ENCODE measurements at places on chromosomes 11 and 22.

- DNase-seq = no peak
Measured at GRCh38 chr22:42970029-42970428, 44.9 kb downstream of the PACSIN2 start.

DNA sequence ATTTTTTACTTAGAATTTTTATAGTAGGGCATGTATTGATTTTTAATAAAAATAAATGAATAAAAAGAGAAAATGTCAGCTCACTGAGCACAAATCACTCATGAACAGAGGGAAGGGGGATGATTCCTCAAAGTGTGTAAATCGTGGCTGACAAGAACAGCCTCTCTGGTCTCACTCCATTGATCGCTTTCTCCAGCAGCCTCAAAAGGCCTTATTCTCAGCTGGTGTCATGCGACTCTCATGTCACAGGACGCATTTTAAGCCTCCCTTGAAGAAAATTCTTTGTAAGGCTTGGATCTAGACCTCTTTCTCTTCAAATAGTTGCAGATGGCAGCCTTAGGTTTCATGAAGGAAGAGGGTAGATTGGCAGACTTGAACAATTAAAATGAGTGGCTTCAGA is 33.9 kb upstream of the SLC5A12 start:
- peak; percentile 49 for DNase-seq

DNA sequence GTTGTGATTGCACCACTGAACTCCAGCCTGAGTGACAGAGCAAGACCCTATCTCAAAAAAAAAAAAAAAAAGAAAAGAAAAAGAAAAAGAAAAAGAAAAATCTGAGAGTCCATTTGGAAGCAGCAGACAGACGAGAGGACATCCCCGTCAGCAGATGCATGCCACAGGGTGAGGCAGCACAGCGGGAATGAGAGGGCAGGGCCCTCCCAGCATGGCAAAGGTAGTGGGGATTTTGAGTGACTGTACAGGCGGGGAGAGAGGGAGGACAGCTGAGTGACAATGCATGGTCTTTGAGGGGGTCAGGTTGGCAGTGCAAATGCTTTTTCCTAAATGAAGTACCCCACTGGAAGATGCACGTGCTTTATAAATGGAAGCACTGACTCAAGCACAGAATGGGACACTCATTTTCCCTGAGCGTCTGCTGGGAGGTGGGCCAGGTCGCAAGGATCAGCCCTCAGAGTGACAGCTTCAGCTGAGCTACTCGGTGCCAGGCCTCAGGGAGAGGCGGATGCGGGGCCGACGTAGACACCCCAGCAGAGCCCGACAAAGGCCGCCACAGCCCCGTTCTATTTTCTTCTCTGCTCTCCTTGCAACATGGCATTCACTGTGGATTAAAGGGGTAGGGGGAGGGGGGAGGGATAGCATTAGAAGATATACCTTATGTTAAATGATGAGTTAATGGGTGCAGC is 113.5 kb downstream of the SHANK2 start:
- no peak for DNase-seq

- DNase-seq = no peak
Measured at GRCh38 chr11:10493041-10493663, 38.1 kb downstream of the AMPD3 start.

- no peak for DNase-seq
Measured at GRCh38 chr11:23284631-23285030, 424.4 kb upstream of the CCDC179 start.

GRCh38 chr22:30371981-30372380 is 15.2 kb downstream of the CCDC157 start:
- DNase-seq = no peak

DNA sequence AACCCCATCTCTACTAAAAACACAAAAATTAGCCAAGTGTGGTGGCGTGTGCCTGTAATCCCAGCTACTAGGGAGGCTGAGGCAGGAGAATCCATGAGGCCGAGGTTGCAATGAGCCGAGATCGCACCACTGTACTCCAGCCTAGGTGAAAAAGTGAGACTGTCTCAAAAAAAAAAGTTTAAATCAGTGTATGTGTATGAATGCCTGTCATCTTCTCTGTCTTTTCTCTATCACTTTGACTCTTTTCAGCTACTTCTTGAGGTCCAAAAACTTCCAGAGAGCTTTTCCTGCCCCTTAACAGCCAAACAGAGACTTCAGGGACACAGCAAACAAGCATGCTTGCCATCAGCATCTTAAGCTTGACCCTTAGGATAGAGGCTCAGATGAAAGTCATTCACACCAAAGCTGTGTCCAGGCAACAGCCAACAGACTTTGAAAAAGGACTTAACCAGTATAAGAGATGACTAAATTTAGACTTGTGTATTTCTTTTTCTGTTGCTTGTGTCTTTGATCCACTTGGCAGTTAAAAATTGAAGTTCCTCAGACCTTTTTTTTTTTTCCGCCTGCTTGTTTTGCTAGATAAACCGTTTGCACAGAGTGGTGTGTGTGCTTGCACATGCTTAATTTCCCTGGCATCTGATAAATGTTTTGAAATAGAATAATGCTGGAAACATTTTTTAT is 151.9 kb downstream of the DBX1 start:
- DNase-seq = no peak

DNA sequence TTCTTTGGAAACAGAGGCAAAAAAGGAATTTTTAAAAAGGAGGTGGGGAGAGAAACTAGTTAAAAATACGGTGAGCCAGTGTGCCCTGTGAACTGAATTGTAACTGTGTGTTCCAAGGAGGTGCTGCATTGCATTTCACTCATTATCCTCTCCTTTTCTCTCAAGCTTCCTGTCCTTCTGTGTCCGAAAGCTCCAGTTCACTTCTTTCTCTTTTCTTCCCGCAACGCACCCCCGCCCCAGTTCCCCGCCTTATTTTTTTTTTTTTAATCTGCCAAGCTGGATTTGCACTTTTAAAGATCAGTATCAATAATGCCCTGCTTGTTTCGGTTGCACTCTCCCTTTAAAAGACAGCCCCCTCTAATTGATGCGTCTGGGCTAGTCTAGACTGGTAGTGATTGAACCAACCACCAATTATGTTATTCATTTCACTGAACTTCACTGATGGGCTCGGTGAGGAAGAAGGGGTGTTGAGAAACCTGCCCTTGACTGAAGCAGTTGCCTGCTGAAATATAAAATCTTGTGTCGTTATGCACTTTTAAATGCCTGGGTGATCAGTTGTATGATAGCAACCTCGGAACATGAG is 18.5 kb downstream of the BLID start:
- no peak for DNase-seq

GRCh38 chr11:109236696-109237095 is 185.3 kb upstream of the C11orf87 start:
- no peak for DNase-seq

- DNase-seq = no peak
Measured at GRCh38 chr22:29700206-29700899, 19.4 kb upstream of the CABP7 start.

DNA sequence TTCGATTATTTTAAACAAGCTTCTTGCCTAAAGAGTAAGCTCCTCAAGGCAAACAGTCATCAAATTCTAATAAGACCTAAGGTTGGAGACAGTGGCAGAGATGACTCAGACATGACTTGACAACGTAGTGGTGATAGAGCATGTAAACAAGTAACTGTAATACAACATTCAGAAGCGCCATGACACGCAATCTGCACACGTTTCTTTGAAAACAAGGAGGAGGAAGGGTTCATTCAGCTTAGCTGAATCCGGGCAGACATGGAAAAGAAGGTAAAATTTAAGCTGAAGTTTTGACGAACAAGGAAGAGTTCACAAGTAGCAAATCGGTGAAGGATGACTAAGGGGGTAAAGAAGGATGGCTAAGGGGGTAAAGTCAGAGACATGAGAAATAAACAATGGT is 152.4 kb upstream of the ZC3H12C start:
- no peak for DNase-seq

DNA sequence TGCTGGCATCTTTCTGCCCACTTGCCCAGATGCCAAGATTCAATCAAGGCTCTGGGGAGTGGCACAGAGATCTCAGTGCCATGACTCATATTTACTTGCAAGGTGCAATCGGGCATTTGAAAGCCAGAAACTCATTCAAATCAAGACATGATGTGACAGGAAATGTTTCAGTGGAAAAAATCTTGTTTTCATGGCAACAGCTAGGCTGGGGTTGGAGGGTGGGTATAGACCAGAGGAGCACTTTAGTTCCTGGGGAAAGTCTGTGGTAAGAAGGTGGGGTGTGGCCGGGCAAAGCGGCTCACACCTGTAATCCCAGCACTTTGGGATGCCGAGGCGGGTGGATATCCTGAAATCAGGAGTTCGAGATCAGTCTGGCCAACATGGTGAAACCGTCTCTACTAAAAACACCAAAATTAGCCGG is 1.2 kb downstream of the MAJIN start:
- DNase-seq = no peak

DNA sequence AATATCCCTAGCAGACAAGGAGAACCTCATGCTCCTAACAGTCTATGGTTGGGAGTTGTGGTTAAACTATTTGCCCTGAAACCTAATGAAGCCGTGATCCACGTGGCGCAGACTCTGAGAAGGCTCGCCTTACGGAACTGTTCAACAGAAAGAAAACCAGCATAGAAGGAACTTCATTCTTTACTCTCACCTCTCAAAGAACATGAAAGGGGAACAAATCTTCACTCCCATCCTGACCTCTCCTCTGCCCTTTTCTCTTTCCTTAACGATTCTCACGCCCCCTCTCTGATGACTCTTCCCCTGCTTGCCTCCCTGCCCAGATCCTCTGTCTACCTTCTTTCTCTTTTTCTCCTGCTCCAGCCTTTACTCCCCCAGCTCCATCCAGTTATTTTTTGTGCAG is 54.2 kb downstream of the IRAG1 start:
- no peak for DNase-seq

GRCh38 chr11:95512682-95513081 is 276.9 kb downstream of the FAM76B start:
- DNase-seq = no peak

DNA sequence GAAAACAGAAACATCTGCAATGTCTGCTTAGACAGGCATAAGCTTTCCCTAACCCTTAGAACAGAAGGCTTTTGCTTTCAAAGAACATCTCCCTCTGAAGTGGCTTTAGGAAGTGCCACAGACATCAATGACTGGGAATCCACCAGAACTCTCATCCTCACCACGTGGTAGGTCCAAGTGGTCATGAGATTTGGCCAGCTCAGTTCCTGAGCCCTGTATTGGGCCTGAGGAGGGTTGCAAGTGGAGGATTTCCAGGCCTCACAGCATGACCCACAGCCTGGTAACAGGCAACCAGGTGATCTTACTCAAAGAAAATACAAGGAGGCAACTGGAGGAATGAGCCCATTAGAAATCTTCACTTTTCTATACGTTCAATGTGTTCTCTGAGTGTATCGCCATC is 1.6 kb downstream of the CASP1 start:
- DNase-seq = no peak

DNA sequence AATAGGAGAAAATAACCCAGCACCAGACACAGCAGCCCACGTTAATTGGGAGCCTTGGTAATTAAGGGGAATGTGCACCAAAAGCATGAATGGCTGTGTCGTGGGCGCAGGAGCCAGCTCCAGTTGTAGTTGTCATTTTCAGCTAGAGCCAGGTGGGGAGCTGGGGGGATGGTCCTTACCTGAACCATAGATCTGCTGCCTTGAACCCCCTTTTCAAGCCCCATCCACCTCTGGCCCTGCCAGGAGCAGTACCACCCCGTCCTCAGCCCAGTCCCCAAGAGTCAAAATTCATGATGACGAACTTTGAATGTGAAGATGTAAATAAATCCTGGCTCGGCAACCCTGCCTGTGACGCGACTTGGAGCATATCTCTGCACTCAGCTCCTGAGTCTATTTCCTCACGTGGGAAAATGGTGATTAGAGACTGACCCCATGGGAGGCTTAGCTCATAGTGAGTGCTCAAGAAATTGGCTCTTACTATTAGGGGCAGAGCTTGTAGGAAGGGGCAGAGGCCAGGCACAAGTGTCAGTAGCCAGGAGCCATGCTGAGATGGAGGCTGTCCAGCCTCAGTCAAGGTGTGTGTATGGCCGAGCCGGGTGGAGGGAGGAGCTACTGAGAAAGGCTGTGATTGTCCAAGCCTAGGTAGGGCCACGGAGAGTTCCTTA is 794 bp upstream of the FXYD6 start:
- DNase-seq = no peak

DNA sequence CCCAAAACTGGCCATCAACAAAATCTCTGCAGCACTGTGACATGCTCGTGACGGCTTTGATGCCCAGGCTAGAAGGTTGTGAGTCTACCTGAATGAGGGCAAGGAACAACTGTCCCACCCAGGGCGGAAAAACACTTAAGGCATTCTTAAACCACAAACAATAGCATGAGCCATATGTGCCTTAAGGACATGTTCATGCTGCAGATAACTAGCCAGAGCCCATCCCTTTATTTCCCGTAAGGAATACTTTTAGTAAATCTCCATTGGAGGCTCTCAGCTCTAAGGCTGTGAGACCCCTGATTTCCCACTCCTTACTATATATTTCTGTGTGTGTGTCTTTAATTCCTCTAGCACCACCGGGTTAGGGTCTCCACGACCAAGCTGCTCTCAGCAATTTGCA is 3.4 kb downstream of the CHORDC1 start:
- no peak for DNase-seq

DNA sequence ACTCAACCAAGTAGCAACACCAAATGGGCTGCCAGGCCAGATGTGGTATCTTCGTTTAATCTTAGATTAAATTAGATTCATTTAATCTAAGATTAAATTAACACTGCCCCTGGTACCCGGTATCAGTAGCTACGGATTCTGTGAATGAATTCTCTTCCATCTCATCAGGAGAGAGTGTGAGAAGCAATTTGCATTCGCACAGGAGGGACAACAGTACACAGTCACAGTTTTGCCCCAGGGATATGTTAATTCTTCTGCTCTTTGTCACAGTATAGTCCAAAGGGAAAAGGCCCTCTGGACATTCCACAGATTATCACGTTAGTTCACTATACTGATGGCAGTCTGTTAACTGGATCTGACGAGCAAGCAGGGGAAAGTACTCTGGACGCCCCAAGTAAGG is 22.9 kb downstream of the ASCL2 start:
- no peak for DNase-seq

- no peak for DNase-seq
Measured at GRCh38 chr11:88402192-88402715, 64.7 kb upstream of the CTSC start.

- no peak for DNase-seq
Measured at GRCh38 chr11:46306296-46306853, 28.9 kb downstream of the CREB3L1 start.

DNA sequence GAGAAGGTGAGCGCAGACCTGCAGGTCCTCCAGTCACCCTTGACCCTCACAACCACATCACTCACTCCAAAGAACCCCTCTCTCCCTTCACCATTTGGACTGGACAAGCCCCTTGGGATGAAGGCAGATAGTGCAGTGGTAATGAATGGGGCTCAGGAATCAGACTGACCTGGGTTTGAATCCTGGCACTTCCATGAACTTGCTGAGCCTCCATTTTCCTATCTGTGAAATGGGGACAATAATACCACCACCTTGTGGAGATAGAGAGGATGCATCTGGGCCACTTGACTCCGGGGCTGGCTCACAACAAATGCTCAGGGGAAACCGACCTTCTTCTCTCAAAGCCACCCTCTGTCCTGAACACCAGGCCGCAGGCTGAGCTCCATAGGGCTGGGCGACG is 178.1 kb downstream of the ST3GAL4 start:
- DNase-seq = no peak

GRCh38 chr11:61488651-61489291 is 19.8 kb upstream of the LRRC10B start:
- DNase-seq = no peak

GRCh38 chr11:77053217-77054015 is 13.4 kb upstream of the CAPN5 start:
- DNase-seq = no peak

All from SK-MEL-5 (cell line).